Activated CD4-positive, CD25-positive, alpha-beta regulatory T cell treated with anti-CD3 and anti-CD28 coated beads, Interleukin-2, amount 50 U/mL, for 16 hours (primary cell): ENCODE measurements at places on chromosomes 2 and 18.

DNA sequence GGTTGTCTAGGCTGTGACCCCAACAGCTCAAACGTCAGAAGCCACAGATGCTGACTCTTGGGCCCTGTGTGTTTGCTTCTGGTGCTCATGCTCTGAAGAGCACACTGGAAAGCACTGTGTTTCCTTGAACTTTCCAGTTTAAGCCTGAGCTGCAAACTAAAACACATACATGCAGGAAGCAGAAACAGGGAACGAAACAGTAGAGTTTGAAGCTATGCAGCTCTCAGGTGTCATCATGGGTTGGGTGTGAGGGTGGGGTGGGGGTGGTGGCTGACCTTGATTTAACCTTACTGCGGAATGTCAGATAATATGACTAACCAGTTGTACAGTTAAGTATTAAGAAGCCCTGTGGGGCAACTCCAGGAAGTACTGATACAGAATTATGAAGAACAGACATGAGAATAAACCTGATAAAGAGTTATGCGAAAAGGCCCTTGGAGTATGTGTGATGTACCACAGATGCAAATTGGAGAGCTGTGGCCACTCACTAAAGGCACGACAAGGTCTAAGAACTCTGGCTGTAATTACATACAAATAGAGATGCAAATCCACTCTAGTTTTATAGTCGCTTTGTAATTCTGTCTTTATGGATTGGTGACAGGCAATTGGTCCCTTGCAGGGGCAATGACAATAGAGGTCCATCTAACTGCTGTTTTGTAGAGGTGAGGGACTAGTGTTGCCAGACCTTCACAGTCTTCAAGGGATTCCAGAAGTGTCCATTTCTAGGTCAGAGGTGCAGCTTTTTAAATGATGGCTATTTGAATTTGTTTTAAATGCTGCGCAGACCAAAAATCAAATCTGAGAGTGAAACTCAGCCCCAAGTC lies 273.1 kb downstream of the NAPG start:
- no peak for DNase-seq

DNA sequence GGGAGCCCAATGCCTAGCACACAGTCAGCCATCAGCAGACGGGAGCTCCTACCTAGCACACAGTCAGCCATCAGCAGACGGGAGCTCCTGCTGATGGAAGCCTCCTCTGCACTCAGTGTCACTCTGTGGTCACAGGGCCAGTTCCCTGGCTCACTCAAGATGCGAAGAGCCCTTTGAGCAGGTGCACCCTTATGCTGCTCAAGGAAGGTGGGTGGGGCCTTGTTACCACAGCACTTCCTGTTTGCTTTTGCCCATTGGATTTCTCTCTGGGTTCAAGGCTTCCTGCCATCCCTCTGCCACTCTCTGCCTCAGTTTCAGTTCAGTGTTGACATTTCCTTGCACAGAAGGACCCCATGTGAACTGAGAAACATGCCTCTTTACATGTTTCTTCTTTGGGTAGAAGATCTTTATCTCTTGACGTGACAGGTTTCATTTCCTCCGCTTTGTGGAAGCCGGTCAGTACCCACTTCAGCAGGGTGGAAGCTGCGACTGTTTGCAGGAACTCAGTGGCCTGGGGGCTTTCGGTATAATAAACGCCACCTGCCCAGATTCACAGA lies 11.6 kb downstream of the TRIB2 start:
- no peak for DNase-seq

- no peak for DNase-seq
Measured at GRCh38 chr2:217491271-217491670, 511.5 kb downstream of the TNS1 start.

GRCh38 chr2:138677221-138677620 lies 103.0 kb downstream of the NXPH2 start:
- DNase-seq = no peak

GRCh38 chr2:29582062-29582461 lies 339.3 kb downstream of the ALK start:
- no peak for DNase-seq

- DNase-seq = no peak
Measured at GRCh38 chr2:36550006-36550405, 48.0 kb downstream of the FEZ2 start.

- DNase-seq = no peak
Measured at GRCh38 chr2:145958611-145959010, 1438.7 kb upstream of the ZEB2 start.
